Amniotic epithelial cell (primary cell): ENCODE measurements at places on chromosomes 11 and 22.

DNA sequence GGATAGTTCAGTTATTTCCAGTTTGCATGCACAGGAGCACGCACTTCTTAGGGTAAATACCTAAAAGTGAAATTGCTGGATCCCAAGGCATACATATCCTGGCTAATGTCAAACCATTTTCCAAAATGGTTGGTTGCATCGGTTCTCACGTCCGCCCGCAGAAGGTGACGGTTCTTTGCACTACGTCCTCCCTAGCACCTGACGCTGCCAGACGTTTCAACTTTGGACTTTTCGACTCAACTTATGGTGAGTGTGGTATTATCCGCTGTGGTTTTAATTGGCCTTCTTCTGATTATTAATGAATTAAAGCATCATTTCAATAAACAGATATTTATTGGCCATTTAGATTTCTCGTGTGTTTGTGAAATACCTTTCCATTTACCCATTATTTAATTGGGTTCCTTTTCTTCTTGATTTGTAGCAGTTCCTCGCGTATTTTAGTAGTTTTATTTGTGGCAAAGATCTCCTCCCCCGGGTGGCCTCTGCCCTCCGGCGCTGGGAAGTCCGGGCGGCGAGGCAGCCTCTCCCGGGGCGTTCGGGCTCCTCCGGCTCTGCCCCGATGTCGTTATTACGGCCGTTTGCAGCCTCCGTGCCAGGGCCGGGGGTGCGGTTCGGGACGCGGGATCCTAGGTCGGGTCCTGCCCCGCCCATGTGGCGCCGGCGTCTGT, at the start of gene JHY:
JHY (plus strand) TSS at position 571 of the 668 bp plus-strand sequence. CDS start 3,091 bp downstream, outside the sequence.
- DNase-seq: no peak

- DNase-seq: no peak
Observed at GRCh38 chr11:44434191-44434590, 124.3 kb upstream of the ALX4 start.

- DNase-seq: no peak
Observed at GRCh38 chr11:64373598-64373974, 14.6 kb downstream of the RPS6KA4 start.

- DNase-seq: no peak
Observed at GRCh38 chr11:114479331-114479730, 40.1 kb downstream of the REXO2 start.

DNA sequence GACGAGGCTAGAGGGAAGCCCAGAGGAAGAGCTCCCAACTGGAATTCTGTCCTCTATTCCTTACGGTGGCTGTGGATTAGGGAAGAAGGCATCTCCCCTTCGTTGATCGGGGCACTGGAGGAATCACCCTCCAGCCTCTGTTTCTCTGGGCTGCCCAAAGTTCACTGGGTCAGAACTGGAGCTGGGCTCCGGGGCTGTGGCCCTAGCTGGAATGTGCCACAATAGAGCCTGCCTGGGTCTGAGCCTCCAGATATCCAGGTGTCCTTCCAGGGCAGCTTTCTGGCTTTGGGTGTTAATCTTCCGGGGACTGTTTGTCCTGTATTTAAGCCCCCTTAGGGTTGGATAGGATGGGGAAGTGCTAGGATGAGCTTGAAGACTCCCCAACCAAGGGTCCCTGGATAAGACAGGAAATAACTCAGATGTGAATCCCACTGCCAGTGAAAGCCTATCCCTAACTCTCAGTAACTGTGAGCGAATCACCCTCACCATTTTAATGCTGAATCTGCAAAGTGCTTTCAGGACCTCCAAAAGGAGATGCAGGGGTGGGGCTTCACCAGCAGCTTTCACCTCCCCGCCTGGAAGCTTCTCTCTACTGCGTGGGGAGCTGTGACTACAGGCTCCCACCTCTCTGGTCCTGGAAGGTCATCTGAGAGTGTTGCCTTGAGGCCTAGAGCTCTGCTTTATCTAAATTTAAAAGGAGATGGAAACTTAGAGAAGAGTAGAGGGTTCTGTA, 9.5 kb downstream of the YPEL4 start:
- no peak for DNase-seq
